Stimulated activated CD8-positive, alpha-beta memory T cell treated with anti-CD3 and anti-CD28 coated beads, Interleukin-15, amount 100 ng/mL, for 4 hours (primary cell): ENCODE measurements at places on chromosomes 12 and 14.

DNA sequence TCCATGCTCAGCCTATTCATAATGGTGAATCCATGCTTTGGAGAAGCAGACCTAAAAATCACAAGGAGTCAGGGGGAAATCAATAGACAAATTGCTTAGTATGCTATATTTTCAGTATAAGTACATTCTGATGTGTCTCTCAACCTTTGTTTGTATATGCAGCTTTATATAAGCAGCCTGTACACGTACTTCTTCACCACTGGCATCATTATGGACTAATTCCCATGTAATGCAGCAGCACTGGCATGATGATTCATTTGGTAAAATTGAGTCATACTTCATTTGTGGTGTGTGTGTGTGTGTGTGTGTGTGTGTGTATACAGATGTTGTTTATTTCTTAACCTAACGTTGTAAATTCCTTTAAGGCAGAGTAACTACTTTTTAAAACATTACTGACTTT, 10.9 kb downstream of the DCP1B start:
- DNase-seq, result no peak

DNA sequence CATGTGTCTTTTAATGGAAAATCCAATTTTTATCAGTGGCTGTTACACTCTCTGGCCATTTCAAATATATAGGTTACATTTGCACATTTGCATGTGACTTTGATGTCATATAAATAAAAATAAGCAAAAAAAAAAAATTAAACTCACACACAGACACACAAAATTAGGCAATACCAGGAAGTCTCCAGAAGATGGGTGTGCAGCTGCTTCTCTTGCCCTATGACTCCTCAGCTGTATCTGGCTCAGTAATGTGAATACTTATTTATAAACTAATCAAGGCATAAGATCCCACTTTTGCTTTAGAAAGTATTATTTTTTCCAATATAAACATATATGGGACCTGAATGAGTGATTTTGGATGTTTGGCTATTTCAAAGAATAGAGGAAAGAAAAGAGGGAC, 461.1 kb downstream of the LRIG3 start:
- DNase-seq, result no peak

DNA sequence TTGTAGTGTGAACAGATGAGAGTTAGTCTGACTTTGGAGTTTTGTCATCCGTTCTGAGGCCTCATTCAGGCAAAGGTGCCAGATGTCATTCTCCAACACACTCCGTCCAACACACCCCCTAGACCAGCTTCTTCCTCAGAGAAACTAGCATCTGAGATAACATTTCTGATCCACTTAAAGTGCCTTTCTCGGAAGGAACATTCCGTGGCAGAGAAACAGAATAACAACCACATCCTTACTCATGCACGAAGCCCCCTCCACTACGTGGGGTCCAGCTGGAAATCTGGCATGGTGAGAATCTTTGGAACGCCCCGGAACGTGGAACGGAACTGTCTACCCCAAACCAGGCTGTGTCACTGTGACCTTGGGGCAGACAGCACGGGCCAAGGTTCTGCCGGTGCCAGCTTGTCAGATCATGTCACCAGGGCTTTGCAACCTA, 17.0 kb upstream of the BCL7A start:
- DNase-seq, result no peak

- DNase-seq, result no peak
Measured at GRCh38 chr14:55614304-55614703, 34.3 kb downstream of the KTN1 start.

- DNase-seq, result no peak
Measured at GRCh38 chr12:63085120-63085519, 65.9 kb downstream of the AVPR1A start.

- DNase-seq, result no peak
Measured at GRCh38 chr14:90061685-90062126, at the start of gene KCNK13. Gene KCNK13, plus strand, starts transcription at chr14:90061994. Its CDS starts 212 bp downstream, at chr14:90062206.
